ENCODE measurements at places on chromosomes 3 and 15.

DNA sequence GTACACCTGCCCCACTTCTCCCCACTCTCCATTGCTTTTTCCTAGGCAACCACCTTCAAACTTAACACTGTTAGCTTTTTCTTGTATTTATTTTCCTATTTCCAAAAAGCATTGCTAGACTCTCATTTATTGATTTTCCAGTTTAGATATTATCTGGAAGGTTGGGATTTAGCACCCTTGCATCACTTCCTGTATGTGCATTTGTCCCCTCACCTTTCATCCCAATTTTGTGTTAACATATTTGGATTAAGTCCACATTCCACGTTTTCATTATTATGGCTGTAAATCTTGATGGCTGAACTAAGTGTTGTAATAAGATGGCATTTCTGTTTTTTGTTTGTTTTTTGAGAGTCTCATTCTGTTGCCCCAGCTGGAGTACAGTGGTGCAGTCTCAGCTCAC, 109.7 kb downstream of the TBC1D2B start:
- DNase-seq: no peak

DNA sequence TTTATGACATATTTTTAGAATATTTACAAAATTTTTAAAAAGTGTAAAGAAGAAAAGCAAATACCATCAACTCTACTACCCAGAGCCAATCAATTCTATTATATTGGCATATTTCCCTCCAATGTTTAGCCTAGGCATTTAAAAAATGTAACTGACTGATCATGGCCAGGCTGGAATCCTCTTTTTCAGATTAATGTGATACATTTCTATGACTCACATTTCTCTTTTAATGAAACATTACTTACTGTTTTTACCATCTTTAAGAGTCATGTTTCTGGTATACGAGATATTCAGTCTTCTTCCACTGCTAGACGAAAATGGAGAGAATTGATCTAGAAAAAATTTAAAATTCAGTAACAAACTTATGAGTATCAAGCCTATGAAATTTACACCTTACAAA, 53.4 kb upstream of the DCUN1D1 start:
- DNase-seq: no peak

GRCh38 chr3:186493525-186494255, 50.5 kb downstream of the CRYGS start:
- DNase-seq: no peak

DNA sequence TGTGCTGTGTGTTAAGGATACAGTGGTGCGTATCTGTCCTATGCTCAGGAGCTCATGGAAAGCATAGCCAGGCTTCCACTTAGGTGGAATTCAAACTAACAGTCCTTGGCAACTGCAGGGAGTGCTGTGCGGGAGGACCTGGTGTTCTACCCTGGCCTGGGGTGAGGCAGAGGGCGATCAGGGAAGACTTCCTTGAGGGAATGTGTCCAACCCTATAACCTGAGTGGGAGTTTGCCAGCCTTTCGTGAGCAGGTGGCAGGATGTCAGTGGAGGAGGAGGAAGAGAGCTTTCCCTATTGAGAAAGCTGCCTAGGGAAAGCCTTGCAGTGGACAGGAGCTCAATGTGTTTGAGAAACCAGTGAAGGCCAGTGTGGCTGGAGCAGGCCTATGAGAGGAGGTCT, 271.1 kb upstream of the C2CD4B start:
- DNase-seq: no peak

GRCh38 chr3:30871720-30872119, 22.7 kb downstream of the GADL1 start:
- no peak for DNase-seq

DNA sequence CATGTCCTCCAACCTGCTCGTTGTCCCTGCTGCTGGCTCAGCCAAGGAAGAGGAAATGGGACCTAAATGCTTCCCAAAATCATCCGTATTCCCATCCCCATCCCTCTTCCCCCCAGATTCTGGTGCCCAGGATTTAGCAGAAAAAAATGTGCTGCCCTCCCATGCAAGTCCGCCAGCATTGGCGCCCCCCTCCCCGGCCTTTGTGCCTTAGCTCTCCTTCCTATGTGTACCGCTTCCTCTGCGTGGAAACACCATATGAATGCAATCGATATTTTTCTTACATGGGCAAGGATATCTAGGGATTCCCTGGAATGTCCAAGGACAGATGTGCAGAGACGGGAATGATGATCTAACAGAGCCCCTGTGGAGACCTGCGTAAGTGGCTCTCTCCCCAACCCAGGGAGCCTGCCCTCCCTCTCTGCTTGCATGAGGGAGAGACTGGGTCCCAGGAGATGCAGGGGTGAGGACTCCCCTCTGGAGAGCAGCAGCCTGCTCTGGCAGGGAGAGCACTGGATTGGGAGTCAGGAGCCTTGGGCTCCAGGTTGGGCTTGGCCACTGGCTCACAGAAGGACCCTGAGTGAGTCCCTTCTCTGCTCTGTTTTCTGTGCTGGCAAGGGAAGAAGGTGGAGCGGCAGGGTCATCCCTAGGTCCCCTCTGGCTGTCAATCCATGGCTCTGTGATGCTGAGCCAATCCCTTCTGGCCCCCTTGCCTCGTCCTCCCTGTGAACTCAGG, 227.2 kb downstream of the XXYLT1 start:
- DNase-seq: no peak

DNA sequence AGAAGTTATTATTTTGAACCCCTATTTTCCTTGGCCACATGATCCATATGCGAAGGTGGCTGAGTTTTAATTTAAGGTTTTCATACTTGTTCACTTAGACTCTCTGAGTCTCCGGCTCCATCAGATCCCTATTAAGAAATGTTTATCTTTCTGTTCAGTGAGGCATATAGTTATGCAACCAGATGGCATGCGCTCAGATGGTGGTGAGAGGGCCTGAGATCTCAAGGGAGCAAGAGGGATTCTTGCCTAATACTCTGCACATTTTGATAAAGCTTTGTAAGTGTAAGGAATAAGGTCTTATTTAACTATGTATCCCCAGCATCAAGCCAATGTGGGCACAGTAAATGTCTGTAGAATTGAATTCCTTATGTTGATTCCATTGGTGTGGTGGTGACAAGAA, 78.9 kb upstream of the DPH6 start:
- DNase-seq: no peak

- DNase-seq: no peak
These were observed 40.5 kb upstream of the FRMD4B start for GRCh38 chr3:69426291-69426966.

GRCh38 chr3:43213631-43214030, 72.7 kb upstream of the SNRK start:
- DNase-seq: no peak

GRCh38 chr3:50612970-50613846, 1.6 kb upstream of the CISH start:
- no peak for DNase-seq

GRCh38 chr3:48039487-48040190, 23.4 kb upstream of the MAP4 start:
- DNase-seq: no peak

- DNase-seq: no peak
These were observed 174.4 kb downstream of the SI start for GRCh38 chr3:164903820-164904451.

DNA sequence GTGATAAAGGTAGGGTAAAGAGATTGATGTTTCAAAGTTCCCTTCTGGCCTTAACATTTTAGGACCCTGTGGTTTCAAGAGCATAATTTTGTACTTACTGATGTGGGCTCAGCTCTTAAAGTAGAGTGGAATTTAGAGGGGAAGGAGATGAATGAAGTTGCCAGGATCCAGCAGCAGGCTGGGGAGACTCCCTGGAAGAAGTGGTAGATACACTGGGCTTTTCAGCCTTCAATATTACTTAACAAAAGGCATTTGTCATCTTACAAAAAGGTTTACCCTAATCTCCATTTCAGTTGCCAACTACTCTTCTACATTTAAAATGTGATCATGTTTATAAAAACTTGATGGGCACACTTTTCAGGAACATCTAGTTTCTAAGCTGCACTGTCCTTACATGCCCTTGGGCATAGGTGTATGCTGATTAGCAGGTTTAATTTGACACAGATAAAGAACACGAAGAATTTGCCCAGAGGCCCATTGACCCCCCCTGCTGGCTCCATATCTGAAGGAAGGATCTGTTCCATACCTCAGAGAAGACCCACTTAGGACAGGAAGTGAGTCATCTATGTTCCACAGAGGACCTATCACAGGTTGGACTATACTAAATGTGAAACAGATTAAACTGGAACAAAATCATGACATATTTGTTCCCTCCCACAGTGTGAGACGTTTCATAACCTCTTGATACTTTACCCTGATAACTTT, 93.0 kb upstream of the LPP start:
- DNase-seq: peak; percentile 87

DNA sequence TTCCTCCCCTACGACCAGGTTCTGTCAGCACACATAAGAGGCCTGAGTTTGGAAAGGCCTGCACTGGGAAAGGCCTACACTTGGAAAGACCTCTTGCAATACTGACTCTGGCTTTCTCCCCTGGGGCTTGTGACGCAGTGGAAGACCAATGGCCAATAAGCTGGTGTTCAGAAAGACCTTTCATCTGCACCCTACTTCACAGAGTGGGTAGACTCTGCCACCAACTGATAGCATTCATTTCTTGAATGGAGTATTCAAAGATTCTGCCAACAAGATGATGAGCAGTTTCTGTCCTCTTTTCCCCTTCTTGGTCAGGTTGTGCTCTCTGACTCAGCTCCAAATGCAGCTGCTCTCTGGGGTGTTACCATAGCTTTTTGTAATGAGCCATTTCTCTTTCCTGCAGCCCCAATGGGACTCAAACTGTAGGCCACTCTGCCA, 48.8 kb downstream of the TIPARP start:
- DNase-seq: peak; percentile 10

GRCh38 chr3:46206282-46207015, 1.7 kb downstream of the CCR1 start:
- no peak for DNase-seq

DNA sequence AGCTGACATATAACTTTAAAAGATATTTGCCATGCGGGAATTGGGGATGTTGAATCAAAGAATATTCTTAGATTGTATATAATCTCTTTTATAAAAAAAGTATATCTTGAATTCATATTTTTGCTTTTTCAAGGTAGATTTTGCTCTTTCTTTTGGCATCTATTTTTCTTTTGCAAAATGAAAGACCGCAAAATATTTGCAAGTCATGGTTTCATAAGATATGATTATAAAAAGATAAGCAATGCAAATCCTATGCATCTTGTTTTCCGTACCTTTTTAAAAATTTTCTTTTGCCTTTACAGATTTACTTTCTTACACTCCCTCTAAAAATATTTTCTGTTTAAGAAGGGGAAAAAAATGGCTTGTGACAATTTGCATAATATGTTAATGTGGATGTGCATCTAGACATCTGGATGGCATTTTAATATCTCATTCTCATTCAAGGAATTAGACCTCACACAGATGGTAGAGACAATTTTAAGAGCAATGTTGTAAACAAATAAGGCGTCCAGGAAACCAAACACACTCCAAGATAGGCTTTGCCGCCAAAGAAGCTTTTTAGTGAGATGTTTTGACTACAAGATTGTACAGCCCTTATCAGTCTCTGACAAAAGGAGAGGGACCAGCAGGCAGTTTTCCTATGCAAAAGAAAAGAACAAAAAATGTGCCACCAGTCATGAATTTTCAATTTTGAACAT, 371.1 kb downstream of the CHL1 start:
- no peak for DNase-seq

DNA sequence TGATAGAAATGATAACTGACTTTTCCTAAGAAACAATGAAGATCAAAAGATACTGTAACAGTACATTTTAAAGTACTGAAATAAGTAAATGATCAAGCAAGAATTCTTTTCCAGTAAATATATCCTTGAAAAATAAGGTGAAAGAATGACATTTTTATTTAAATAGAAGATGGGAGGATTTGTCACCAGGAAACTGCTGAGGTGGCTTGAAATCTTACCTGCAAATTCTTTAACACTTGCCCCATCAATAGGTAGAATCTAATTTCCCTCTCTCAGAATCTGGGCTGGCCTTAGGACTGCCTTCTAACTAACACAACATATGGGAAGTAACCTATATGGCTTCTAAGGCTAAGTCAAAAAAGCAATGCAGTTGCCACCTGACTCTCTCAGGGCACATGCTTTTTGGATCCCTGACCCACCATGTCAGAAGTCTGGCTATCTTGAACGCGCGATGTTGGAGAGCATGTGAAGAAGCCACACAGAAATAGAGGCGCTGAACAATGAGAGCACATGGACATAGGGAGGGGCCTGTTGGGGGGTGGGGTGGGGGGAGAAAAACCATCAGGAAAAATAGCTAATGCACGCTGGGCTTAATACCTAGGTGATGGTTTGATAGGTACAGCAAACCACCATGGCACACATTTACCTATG, 11.5 kb downstream of the ACSBG1 start:
- no peak for DNase-seq

DNA sequence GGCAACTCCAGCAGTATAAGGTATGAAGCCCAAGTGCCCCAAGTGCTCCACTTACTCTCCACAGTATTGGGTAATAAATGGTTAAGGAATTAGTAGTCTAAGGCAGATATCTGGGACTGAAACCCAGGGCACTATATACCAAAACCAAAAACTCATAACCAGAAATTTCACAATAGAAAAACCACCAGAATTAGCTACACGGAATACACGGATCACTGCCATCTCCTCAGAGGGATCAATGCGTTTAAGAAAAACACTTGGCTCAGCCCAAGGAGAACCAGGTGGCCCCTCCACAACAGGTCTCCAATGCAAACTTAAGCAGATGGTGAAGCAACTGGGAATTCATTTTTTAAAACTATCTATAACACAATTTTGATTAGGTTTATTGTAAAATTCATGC, 83.6 kb downstream of the FAIM start:
- no peak for DNase-seq

DNA sequence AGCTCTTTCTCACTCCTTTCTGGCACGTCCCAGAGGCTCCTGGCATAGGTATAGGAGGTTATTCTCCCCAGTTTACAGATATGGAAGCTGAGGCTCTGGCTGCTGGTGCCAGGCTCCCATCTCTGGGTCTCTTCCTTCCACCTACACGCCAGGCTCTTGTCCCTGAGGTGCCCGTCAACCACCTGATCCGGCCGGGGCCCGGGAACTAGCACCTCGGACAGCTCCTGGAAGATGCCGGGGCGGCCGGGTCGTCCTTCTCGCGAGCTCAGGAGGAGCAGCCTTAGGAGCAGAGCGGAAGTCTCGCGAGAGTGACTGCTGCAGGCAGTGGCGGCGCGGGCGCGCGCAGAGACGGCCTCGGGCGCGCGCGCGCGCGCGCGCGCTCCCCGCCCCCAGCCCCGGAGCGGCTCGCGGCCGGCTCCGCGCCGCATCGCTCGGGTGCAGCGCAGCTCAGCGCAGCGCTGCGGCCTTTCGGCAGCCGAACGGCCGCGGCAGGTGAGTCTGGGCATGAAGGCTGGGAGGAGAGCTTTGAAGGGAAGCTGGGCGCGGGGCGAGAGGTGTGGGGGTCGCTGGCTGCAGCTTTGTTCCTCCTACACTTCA, at the start of gene SCAMP5:
Gene SCAMP5 (plus strand): TSS at position 382 of the 597 bp plus-strand sequence. CDS start 16,277 bp downstream, outside the sequence.
- peak; percentile 96 for DNase-seq

DNA sequence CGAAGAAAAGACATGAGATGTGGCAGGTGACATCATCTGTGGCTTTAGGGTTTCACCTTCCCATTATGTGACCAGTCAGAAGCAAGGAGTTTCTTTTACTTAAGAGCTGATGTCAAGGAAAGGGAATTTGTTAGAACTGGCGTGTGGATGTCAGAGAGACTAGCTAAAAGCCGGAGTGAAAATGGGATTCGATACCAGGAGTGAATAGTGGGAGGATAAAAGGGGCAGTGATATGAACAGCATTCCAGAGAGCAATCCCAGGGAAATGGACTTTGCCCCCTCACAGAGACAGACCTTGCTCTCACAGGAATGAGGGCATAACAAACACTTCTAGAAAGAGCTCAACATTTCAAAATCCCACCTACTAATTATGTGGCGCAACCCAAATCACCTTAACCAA, 5.9 kb upstream of the FMN1 start:
- DNase-seq: no peak
